ENCODE measurements at places on chromosomes 4 and X.

GRCh38 chrX:69085826-69086225 lies 79.4 kb downstream of the PJA1 start:
- DNase-seq = no peak

DNA sequence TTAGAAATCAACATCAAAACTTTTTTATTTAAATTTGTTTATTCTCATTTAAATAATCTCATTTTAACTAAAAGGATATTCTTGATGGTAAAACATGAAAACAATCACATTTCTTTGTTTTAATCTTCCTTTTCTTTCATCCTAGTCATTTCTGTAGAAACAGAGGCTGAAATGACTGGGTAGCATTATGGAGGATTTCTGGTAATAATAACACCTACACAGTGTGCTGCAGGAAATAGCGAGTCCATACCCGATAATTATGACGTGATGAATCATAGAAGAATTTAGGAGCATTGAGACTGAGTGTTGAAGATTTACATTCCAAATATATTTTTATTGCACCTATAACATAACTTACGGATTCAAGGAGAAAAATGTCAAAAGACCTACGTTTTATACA lies 31.4 kb upstream of the BBS12 start:
- DNase-seq = no peak

- DNase-seq = no peak
These were observed 120.8 kb downstream of the SMIM20 start for GRCh38 chr4:26034849-26035248.

DNA sequence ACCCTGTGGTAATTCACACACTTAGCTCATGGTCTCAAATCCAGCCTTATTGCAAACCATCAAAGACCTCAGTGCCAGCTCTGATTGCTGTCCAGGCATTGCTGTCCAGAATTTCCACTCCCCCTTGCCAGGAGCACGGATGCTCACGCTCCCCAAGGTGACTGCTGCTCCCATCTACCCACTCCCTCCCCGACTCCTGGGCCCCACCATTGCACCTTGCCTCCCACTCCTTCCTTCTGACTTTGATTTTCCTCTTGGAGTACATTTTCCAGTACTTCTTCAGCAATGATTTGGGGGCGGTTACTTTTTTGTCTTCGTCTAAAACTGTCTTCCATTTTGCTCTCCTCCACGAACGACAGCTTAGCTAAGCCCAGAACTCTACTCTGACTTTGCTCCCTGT lies 11.5 kb downstream of the ZFYVE28 start:
- no peak for DNase-seq

- no peak for DNase-seq
These were observed 94.2 kb downstream of the GPAT3 start for GRCh38 chr4:83629945-83630721.

- no peak for DNase-seq
These were observed 54.4 kb downstream of the MRPL1 start for GRCh38 chr4:77917075-77917474.

DNA sequence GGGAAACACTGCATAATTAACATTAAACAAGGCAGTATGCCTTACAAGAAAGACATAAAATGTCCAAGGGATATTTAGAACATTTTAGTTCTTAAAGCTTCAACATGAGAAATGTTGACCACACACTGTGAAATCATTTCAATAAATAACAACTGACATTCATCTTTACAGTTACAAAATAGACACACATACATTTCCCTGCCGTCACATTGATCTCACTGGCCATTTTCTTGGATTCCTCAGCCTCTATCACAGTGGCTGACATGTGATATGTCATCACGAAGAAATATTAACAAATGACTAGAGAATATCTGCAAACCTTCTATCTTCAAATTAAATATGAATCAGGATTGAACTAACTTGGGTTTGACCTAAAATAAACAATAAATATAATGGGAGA lies 1.9 kb downstream of the CXCL2 start:
- DNase-seq = no peak

- no peak for DNase-seq
These were observed 91.4 kb downstream of the CLNK start for GRCh38 chr4:10593130-10593529.

DNA sequence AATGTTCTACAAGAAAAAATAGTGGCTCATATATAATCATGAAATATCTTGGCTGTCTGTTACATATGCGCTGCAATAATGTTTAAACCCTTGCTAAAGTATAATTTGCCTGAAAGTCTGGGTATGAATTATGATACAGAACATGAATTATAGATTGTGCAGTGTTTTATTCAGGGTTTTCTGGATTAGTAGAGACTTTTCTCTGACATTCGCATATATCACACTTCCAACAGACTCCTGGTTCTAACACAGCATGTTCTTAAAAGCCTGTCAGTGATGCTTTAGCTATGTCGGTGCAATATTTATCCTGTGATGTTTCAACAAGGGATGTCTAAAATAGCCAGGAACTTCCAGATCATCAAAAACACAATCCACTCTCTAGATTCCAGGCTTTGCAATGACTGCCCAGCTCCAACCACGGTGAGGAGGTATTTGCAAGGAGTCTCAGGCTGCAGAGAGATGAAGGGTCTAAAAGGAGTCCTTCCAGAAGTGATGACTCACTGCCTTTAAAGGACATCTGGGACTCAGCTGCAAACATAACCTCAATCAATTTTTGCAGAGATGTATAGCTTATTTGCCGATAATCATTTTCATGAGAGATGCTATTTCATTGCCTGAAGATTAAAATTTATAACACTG lies 69.4 kb downstream of the RWDD4 start:
- DNase-seq = no peak

- DNase-seq = no peak
These were observed 157.1 kb upstream of the PACRGL start for GRCh38 chr4:20543131-20543530.

DNA sequence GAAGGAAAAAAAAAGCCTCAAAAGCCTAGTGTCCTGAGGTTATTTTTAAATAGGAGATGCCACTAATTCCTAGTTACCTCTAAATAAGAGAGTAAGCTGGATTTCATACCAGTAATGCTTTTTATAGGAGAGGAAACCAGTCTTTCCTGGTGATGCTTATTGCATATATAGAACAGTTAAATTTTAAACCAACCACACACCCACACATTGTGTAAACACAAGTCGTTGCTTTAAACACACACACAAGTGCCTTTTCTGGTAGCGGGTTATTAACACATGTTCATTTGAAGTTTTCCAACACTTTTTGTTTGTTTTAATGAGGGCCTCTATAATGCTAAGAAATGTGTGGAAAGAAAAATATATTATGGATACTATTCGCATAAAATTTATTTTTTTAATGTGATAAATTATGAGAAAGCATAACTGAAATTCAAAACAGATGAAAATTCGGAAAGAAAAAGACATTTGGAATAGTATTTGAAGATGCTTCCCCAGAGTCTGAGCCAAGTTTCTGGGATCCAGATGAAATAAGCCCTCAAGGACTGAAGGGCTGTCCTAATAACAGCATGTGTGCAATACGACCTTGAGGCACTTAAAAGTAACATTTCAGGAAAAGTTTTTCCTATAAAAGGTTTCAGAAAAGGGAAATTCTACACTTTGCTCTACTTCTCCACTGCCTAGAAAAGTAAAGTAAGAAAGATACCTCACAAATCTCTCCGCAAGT lies 2.0 kb downstream of the ANTXR2 start:
- no peak for DNase-seq

GRCh38 chrX:153902385-153902784 lies 2.1 kb upstream of the AVPR2 start:
- no peak for DNase-seq

DNA sequence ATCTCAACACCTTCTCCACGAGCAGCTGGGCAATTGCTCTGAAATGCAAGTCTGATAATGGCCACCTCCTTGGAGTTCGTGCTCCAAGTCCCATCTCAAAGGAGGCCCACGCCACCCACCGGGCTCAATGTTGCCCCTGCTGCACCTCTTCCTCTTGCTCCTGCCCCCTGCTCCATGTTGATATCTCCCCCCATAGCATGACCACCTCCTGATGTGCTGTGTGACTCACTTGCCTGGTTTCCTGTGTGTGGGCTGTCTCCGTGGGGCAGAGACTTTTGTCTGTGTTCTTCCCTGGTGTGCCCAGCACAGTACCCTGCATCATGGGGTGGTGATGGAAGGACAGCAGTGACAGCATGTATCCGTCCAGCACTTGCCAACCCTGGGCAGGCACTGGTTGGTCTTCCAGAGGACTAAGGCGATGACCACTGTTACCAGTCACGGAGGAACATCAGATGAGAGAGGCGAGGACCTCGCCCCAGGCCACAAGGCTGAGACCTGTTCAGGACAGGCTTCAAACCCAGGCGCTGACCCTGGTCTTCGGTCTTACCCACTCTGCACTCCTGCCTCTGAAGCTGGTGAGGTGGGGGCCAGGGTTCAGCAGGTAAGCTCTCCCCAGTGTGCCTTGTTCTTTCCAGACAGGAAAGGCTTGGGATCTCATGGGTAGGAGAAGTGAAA lies 104.6 kb upstream of the LRPAP1 start:
- DNase-seq = no peak

- no peak for DNase-seq
These were observed 77.1 kb upstream of the ATOH1 start for GRCh38 chr4:93751411-93751810.

- peak; percentile 44 for DNase-seq
These were observed at the start of gene OTUD5 for GRCh38 chrX:48957477-48957826. Gene OTUD5 (minus strand): TSS chrX:48957607. CDS start chrX:48957570, 37 bp downstream.

DNA sequence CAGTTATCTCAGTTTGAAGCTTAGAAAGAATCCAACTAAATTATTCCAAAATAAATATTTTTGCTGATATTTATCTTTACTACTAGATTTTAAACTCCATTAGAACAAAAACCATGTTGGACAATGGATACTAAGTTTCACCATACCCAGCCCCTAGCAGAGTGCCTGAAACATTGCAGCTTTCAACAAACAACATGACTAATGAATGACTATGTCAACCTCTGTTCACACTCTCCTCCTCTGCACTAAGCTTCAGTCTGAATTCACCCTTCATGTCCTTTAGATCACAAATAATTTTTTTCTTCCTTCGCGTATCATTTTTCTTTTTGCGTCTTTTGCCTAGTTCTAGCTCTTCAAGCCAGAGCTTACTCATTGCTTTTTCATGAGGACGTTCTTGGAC lies 315.2 kb downstream of the PCDH10 start:
- DNase-seq = no peak

DNA sequence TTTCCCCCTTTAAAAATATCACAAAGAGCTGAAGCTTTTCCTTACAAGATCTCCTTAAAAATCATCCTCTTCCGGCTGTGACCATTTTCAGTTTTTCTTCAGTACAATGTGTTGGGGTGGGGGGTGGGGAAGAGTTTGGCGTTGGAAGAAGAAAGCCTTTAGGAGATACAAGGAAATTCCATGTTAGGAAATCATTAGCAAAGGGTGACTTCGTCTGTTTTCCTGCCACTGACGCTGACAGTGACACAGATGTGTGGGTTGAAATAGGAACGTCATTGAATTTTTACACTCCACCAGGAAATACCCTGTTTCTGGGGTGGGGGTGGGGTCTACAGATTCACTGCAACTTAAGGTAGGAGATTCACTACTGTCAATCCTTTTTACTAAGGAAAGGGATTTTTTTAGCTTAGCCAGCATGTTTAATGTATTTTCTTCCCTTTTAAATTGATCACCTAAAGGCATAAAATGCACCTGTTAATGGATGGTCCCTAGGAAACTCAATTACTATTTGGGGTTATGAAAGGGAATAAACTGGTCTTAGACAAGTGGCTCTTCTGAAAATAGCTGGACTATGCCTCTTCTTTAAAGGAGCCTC lies 3.9 kb downstream of the MAMLD1 start:
- no peak for DNase-seq

- DNase-seq = no peak
These were observed at the start of gene SHROOM2 for GRCh38 chrX:9785944-9786797. Gene SHROOM2 (plus strand): TSS chrX:9786429. CDS start chrX:9786546, 117 bp downstream.

DNA sequence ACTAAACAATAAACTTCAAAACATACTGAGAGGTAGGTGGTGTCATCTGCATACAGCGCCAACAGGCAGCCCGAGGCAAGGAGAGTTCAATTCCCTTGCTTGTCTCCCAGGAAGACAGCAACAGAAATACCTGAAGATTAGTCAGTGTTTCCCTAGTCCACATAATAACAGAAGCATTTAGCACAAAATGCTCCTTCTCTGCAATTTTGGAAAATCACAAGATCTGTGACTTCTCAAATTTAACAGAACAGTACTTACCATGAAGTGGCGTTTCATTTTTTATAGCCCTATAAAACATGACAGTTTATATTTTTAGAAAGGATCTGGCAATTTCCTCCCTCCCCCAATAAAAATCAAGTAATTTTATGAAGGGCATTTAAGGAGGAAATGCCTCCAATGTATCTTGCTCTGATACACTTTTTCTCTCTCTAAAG lies 67.1 kb upstream of the MYOZ2 start:
- DNase-seq = no peak
